ENCODE measurements at places on chromosomes 2 and 18.

DNA sequence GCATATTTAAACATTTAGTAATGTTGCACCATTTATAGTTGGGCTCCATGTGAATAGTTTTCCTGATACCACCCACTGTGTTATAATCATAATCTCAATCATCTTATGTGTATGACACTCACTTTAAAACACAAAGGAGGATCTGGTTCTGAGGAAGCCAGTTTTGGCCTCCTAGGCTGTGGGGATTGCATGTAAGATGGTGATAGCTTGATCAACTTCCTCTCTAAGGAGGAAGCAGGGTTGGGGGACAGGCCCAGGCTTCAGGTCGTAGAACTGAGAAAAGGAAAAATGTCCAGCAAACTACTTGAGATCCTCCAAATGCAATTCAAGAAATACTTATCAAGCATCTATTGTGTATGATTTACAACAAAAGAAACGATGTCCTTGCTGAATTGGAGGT lies 4.9 kb upstream of the PPM1B start:
- DNase-seq = no peak

- no peak for DNase-seq
These were observed 57.1 kb upstream of the CD28 start for GRCh38 chr2:203649176-203649814.

DNA sequence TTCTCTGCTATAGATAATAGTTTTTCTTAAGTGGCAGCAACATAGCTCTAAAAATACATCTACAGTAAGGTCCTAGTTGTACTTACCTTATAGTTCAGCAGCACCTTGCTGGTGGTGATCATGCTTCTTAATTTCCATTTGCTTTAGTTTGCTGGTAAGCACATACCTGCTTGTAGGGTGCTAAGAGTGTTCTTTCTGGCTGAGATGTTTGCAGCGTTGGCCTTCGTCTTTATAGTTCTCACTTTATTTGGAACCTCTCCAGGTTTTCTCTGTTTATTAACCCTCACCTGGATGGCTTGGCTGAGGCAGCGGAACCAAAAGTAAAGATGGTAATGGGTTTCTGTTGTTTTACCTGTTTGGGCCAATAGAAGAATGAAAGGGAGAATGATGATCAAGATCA lies 123.6 kb upstream of the EFEMP1 start:
- DNase-seq = no peak

DNA sequence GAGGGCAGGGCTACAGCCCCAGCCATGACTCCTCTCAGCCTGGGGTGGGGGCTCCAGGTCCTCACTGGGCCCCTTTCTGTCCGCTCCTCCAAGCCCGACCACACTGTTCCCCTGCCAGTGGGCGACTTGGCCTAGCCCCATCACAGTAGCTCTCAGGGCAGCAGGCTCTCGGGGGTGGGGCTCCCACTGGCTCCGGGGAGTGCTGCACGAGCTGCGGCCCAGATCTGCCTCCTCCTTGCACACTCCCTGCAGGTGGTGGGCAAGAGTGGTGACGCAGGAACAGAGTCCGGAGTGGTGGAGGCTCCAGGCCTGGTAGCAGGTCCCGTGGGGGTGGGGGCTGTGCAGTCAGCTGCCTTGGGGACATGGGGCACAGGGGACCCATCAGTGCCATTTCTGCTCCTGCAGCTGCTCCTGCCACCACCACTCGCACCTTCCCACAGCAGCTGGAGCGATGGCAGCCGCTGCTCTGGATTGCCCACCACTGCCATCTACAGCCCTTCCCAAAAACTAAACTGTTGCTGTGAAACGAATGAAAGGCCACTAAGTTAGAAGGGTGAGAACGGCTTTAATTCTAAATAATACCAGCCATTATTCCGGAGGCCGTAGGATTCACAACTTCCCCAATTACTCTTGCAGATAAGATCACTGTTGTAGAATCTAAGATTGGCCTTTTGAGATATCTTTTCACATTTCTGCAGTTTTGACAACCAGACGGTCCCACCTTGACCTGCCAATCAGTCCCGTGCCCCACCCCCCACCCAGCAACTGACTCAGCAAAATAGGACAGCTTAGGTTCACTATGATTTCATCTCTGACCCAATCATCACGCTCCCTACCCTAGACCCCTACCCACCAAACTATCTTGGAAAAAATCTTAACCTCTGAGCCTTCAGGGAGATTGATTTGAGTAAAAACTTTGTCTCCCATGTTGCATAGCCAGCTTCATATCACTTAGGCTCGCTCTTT lies 530.2 kb downstream of the DCC start:
- no peak for DNase-seq

DNA sequence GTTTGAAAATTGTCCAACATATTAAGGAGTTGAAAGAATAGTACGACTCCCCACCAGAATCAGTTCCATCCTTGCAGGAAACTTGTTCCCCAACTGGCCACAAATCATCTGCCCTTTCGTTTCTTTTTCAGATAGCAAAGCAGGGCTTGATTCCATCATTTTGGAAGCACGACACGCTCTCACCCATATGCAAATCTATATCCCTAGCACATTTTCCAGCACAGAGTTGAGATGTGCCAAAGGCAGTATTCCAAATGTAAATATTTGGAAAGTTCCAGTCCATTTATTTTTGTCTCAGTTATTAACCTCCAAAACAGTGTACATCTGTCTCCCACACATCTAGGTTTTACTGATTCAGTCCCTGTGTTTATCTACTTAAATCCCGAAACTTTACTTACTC lies 128.8 kb upstream of the BCL2L11 start:
- DNase-seq = no peak

DNA sequence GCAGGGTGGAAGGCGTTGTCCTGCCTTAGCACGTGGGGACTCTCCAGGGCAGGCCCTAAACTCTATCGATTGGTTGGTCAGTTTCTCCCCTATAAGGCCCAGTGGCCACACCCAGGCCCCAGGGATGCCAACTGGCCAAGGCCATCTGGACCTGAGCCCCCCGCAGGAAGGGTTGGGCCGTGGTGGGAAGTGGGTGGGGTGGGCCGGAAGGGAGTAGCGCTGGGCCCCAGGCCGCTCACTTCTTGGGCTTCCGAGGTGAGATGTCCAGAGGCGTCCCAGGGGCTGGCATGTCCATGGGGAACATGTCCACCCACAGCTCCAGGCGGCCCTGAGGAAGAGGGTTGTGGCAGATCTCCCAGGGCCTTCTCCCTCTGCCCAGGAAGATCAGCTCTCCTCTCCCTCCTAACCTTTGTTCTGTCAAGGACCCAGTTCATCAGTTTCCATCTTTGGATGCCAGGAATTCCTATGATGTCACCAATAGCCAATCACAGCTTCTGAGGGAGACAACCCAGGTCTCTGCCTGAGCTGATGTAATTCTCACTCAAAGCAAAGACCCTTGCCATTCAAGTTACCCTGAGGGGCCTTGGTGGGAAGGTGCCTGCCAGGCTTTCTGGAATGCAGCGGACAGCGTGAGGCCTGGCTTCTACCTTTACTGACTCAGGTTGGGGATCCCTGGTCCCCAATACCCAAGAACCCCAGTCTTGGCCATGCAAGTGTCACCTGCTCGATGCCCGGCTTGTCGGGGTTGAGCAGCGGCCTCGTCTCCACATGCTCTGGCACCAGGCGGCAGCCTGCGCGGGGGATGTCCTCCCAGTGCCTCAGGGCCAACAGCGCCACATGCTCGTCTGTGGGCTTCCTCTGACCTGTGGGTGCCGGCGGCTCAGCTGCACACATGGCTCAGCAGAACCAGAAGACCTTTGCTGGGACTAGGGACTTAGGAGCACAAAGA lies 14.4 kb downstream of the OTOF start:
- no peak for DNase-seq

GRCh38 chr2:127634066-127634617 lies 11.8 kb upstream of the GPR17 start:
- no peak for DNase-seq

DNA sequence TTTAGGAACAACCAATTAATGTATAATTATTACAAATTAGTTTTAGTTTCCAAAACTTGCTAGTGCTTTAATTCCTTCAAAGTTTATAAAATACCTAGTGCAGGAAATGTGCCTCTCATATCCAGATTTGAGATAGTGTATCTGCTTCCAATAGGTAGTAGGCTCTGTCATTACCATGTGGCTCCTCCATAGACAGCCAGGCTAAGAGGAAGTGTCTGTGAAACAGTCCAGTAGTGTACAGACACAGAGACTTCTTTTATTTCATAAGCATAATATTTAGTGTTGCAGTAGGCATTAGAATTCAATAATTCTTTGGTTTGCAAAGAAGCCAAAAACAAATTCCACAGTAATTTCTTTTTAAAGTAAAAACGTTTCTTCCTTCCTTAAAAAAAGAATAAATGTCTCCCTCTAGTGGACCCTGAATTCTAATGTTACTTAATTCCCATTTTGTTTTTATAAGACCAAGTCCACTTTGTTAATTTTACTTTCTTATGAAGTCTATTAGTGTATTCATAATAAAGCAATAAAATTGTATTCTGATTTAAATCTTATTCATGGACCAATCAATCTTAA lies 101.2 kb downstream of the NEB start:
- no peak for DNase-seq

DNA sequence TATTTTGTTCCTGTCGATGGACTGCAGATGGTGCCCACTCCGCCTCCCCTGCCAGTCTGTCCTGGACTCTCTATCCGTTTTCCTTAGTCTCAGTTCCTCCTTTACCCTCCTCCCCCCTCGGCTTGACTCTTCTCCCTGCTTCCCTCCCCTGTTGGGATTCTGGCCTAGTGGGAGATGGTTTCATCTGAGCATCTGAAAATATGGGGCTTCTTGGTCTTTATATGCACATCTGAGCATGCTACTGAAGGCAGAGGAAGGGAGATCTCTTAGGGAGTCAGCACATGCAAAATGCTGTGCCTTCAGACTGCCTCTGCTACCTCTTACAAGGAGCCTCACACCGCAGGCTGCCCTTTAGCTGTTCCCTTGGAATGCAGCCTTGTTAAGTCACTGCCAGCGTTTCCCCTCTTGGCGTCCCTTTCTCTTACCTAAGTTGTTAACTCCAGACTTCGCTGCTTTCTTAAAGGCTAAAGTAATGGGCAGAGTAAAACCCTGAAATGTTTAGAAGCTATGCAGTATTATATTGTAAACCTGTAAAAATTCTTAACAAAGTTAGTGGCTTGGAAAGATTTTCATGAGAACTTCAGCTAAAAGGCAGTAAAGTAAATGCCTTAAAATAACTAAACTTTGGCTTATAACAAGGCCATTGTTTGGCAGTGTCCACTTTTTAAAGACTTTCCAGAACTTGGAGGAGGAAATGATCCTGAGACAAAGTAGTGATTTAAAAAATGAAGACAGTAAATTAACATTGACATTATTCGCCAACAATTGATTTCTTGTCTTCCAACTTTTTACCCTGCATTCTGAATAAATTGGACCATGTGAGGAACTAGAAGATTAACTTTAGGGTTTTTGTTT lies 49.8 kb downstream of the LDLRAD4 start:
- DNase-seq = no peak

DNA sequence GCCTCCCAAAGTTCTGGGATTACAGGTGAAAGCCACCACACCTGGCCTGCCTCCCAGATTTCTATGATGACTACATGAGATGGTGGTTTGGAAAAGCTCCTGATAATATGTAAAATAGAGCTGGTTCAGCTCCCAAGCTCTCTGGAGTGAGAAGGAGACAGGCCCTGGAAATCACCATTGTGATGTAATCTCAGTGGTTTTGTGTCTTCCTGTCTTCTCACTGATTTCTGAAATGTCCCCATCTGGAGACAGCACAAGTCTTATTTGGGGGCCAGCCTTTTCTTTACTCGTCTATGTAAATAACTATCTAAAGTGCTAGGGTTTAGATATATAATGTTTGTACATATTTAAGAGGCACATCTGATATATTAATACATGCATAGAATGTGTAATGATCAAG lies 64.0 kb downstream of the CCNT2 start:
- DNase-seq = no peak

GRCh38 chr2:241219030-241219382 lies 30.5 kb downstream of the ANO7 start:
- DNase-seq = no peak

DNA sequence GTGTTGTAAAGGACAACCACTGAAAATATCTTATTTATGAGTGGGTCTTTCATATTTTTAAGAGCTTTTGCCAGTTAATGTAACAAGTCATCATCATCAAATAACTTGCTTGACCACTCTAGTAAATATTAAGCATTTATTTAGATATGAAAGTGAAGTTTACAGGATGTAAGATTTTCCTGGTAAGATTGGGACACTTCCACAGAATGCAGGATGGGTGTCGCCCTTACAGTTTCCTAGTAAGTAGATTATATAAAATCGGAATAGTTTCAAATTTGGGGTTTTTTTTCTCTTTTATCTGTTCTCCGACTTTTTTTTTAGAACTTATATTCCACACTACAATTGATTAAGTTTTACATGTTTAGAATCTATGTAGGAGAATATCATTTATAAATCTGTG lies 14.8 kb upstream of the SLC40A1 start:
- no peak for DNase-seq

GRCh38 chr2:186594001-186594722 lies 4.3 kb downstream of the ITGAV start:
- DNase-seq = no peak

DNA sequence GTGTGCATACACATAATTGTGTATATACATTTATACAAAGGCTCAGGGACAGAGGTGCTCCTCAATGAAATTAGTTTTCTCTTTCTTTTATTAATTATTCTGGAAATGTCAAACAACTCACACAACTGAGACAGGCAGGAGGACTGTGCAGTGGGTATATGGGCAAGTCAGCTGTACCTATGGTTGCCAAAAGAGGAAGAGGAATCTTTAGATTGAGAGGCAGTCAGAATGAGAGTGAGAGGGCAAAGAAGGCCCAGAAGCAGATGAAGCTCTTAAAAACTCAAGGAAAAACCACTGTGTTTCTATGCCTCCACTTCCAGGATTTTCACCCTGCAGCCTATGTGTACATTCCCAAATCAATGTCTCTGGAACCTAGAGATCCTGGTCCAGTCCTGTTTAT lies 79.1 kb downstream of the CACNB4 start:
- no peak for DNase-seq

- no peak for DNase-seq
These were observed 364.4 kb upstream of the GCFC2 start for GRCh38 chr2:76075126-76075525.

GRCh38 chr2:180003559-180003958 lies 3.5 kb downstream of the CWC22 start:
- DNase-seq = no peak

DNA sequence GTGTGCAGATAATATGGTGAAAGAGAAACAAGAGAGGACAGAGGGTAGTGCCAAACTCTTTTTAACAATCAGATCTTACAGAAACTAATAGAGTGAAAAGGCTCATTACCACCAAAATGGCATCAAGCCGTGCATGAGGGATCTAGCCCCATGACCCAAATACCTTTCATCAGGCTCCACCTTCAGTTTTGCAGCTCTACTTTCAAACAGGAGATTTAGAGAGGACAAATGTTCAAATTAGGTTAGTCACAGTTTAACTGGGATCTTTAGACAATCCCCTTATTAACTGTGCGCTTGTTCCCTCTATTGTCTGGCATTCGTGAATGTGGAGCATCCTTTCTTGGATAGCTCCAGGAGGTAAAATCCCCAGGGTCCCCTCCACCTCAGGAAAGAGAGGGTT lies 1209.3 kb upstream of the CHAC2 start:
- DNase-seq = no peak

GRCh38 chr2:73933194-73933593 lies 6.5 kb downstream of the DGUOK start:
- no peak for DNase-seq
